ENCODE measurements at places on chromosomes 11 and 22.

GRCh38 chr11:5922749-5923426 is 19.2 kb upstream of the OR56A3 start:
- no peak for DNase-seq

GRCh38 chr22:43533656-43534428 is 122.0 kb downstream of the MPPED1 start:
- no peak for DNase-seq

DNA sequence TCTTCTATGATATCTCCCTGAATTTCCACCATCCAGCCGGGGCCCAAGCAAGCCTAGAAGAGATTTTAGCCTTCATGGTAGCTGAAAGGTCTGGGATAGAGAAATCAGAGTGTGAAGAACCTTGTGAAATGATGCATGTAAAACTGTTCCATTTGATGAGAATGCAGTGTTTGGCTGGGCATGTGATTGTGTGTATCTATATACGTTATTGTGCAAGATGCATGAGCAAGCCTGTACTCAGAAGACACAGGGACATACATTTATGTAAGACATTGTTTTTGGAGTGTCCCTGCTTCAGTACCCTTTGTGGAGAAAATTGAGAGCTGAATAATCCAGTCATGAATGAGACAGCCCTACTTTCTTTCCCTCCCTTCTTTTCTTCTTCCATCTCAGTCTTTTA is 15.2 kb upstream of the OR52K2 start:
- DNase-seq, result no peak

GRCh38 chr11:135008001-135008405 is 596.0 kb upstream of the B3GAT1 start:
- no peak for DNase-seq

DNA sequence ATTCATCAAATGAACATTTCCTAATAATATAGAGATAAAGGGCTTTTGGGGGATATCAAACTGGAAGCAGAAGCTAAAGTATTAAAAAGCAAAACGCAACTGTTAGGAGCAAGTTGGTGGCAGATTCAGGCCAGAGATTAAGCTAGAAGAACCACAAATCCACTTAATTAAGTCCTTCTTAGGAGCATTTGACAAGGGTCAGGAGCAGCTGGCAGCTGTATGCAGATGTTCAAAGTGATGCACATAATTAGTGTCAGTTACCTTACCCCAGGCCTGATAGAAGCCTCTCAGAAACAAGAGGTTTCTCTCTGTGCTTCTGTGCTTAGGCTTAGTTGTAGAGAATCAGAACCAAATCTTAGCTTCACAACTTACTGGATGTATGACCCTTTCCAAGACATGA is 546.5 kb upstream of the ANO5 start:
- no peak for DNase-seq

- DNase-seq, result no peak
Observed at GRCh38 chr11:538431-539051, 1.2 kb downstream of the LRRC56 start.

DNA sequence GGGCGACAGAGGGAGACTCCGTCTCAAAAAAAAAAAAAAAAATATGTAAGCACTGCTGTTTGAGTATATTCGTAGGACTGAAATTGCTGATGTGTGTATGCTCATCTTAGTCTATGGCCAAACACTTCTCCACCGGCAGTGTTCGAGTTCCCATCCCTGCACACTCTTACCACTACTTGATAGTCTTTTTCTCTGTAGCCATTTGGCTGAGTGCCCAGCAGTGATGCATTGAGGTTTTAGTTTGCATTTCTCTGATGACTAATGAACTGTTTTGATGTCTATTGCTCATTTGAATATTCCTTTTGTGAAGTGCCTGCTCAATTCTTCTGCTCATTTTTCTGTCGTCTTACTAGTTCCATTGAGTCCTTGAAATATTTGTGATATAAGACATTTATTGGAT is 1.9 kb downstream of the TIRAP start:
- DNase-seq, result peak; percentile 76

- no peak for DNase-seq
Observed at GRCh38 chr11:36139767-36140166, 149.5 kb downstream of the COMMD9 start.

DNA sequence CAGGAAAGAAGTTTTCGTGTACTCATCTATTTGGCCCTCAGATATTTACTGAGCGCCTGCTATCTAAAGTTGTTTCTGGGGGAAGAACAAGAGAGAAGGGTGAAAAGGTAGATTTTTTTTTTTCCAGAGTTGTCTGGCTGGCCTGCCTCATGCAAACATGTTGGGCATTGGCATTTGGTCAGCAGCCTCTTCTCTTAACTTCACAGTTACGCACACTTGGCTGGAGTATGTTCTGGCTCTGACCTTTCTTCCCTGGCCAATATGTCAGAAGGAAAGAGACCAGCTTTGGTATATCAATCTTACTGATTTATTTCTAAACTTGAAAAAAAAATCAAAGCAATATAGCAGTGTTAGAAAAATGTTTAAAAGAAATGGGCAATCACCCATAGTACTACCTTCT is 54.2 kb upstream of the GRAMD1B start:
- DNase-seq, result no peak

GRCh38 chr11:33931067-33931466 is 39.2 kb upstream of the LMO2 start:
- no peak for DNase-seq

GRCh38 chr11:78685156-78685555 is 110.5 kb upstream of the NARS2 start:
- DNase-seq, result no peak

- no peak for DNase-seq
Observed at GRCh38 chr11:91819195-91819594, 405.4 kb upstream of the FAT3 start.

DNA sequence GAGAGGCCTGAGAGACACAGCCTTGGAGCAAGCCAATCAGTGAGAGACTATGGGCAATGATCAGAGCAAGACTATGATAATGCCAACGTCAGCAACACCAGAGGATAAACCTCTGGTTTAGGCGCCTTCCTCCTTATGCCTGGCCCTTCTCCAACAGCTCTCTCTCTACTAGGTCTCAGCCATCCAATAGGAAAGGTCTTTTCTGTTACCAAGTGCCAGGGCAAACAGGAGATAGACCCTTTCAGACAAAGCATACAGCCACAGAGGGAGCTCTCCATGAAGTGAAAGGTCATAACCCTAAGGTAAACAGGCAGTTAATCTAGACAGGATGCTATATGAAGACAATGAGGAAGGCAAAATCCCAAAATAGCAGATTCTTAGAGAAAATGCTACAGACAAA is 9.5 kb downstream of the STK33 start:
- no peak for DNase-seq

DNA sequence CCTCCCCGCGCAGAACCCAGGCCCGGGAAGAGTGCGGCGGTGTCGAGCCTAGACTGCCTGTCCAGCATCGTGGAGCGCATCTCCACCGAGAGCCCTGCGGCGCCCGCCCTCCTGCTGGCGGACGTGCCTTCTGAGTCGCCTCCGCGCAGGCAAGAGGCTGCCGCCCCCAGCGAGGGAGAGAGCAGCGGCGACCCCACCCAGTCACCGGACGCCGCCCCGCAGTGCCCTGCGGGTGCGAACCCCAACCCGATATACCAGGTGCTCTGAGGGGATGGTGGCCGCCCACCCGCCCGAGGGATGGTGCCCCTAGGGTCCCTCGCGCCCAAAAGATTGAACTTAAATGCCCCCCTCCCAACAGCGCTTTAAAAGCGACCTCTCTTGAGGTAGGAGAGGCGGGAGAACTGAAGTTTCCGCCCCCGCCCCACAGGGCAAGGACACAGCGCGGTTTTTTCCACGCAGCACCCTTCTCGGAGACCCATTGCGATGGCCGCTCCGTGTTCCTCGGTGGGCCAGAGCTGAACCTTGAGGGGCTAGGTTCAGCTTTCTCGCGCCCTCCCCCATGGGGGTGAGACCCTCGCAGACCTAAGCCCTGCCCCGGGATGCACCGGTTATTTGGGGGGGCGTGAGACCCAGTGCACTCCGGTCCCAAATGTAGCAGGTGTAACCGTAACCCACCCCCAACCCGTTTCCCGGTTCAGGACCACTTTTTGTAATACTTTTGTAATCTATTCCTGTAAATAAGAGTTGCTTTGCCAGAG is 2.0 kb downstream of the MYOD1 start:
- no peak for DNase-seq

GRCh38 chr11:10032935-10033334 is 261.1 kb downstream of the SBF2 start:
- DNase-seq, result no peak

DNA sequence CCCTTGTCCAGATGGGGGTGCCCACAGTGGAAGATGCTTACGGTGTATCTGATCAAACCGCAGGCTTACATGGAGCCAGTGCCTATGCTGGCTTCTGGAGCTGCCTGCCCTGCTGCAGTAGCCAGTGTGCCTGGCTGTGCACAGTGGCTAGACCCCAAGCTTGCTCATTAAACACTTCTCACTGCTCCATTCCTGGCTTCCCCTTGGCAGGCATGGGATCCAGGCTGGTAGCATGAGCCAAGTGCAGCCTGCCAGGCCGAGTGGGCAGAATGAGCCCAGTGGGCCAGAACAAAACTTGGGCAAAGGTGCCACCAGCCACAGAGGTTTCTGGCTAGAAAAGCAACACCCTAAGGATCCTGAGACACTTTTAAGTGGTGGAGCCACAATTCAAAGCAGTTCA is 55.4 kb upstream of the B3GNT6 start:
- no peak for DNase-seq

DNA sequence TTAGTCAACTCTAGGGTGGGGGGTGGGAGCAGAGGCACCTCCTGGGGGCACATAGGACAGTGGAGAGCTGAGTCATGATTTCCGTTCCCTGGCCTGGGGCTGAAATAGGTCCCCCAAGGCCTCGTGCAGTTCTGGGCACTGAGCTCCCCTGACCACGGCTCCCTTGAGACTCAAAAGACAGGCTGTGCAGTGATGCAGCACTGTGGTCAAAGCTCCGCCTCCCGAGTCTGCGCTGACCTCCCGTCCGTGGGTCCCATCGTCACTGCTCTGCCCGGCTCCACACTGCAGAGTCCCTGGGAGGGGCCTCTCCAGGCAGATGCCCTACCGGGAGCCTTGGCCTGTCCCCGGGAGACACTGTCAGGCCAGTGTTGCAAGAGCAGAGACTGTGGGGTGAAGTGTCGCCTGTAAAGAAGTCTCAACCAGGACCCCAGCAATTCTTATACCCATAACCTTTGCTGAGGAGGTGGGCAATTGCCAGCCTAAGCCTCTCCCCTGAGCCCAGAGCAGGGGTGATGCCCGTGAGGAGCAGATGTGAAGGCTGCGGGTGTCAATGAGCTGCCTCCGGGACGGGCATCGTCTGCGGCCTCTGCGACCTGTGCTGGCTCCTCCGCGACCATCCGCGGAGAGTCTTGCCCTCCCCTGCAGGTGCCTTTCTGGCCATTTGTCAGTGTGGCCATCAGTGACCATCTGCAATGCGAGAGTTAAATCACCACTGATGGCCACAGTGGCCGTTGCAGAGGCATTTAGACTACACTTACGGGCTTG is 877.3 kb downstream of the BRD1 start:
- DNase-seq, result no peak

GRCh38 chr11:44188643-44189042 is 93.2 kb downstream of the EXT2 start:
- DNase-seq, result no peak

DNA sequence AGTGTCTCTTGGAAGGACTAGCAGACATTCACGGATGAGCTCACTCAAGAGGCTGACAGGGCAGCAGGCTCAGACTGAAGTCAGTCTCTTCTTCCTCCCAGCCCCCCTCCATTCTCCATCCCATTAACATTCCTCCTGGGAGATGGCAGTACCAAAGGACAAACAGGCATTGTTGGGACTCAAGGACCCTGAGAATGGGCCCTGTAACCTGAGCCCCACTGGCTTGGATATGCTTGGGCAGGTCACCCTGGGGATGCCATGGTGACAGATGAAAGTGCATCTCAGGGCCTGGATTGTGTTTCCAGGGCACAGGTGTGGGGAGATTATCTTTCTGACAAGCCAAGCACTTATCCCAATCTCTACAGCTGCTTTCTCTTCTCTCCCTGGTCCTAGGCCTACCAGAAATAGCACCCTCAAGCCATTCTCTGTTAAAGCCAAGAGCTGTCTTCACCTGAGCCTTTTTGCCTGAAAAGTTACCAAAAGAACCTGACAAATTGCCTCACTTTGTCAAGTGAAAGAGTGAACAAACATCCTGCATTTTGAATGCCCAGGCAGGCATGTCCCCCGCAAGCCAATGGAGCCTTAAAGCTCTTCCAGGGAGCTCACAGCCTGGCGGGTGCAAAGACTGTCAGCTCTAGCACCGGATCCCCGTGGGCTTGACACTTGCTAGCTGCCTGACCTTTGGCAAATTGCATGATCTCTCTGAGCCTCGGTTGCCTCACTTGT is 366.0 kb upstream of the NARS2 start:
- no peak for DNase-seq

DNA sequence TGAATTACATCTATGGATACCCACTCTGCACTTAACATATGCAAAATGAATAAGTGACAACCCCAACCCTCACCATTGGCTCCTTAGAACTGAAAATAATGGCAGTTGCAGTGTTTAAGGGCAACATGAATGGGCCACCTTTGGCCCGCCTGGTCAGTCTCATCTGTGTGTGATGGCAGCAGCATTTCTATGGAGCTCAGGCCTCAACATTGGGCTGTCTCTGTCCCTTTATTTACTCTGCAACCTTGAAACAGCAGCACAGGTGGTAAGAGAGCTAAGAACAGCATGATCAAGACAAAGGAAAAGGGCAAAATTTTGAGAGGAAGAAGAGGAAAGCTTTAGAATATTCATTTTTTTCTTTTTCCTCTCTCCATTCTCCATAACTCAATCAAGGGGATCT is 38.3 kb upstream of the TMEM135 start:
- no peak for DNase-seq

GRCh38 chr22:38414009-38414395 is 41.0 kb downstream of the KCNJ4 start:
- no peak for DNase-seq

DNA sequence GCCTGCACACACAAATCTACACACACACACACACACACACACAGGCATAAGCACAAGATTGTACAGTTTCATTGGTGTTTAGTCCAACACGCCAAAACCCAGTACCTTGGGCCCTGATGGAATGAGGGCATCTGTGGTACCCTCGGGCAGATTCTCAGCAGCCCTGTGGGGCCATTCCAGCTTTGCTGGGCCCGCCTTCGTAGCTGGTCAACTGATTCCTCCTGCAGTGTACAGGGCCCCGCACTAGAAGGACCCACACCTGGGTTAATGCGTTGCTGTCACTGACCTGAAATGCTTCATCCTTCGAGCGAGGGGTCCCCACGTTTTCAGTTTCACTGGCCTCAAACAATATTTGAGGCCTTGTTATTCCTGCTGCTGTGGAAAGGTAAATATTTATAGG is 731.2 kb downstream of the BRD1 start:
- DNase-seq, result no peak

DNA sequence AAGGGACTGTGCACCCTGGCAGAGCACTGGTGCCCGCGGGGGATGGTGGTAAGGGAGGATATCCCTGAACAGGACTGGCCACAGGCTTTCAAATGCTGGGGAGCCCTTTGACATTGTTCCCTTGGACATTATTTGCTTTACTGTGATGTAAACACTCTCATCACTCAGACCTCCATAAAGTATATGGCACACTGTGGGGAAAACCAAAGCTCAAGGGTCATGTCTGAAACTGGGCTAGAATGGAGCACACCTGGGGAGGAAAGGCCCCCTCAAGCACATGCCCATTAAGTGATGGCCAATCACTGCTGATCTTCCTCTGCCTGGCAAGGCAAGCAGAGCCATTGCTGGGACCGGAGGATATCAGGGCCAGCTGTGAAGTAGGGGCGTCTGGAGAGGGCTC is 60.9 kb upstream of the TENM4 start:
- no peak for DNase-seq

Measured in activated T-cell treated with anti-CD3 and anti-CD28 coated beads for 1 hour (primary cell).